OCI-LY7 (cell line): ENCODE measurements at places on chromosomes 2 and 18.

GRCh38 chr2:238667639-238668038 is 180.2 kb upstream of the TWIST2 start:
- no peak for DNase-seq

DNA sequence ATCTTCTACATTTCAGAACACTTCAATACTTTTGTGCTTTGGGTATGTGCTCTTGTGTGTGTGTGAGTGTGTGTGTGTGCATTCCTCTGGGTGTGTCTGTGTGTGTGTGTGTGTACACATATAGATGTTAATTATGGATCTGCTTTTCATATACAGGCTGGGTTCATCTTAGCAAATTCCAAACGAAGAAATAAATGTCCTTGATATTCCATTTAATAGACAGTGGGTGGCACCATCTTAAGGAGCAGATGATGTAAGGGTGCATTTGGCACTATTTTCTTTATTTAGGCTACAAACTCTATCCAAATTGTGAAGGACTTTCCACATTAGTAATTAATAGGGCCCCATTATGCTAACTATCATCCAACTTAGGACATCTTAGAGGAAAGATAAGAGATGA is 425.8 kb upstream of the POU3F3 start:
- DNase-seq: no peak

- DNase-seq: peak; percentile 53
Observed at GRCh38 chr2:173286153-173286809, 68.4 kb upstream of the CDCA7 start.

- DNase-seq: no peak
Observed at GRCh38 chr2:37599688-37600525, 71.5 kb downstream of the CDC42EP3 start.

- DNase-seq: no peak
Observed at GRCh38 chr2:16100006-16100405, 159.7 kb downstream of the MYCN start.

- no peak for DNase-seq
Observed at GRCh38 chr18:23306822-23307221, 146.3 kb upstream of the RIOK3 start.

- peak; percentile 60 for DNase-seq
Observed at GRCh38 chr2:173990970-173991819, 26.0 kb upstream of the SP3 start.

DNA sequence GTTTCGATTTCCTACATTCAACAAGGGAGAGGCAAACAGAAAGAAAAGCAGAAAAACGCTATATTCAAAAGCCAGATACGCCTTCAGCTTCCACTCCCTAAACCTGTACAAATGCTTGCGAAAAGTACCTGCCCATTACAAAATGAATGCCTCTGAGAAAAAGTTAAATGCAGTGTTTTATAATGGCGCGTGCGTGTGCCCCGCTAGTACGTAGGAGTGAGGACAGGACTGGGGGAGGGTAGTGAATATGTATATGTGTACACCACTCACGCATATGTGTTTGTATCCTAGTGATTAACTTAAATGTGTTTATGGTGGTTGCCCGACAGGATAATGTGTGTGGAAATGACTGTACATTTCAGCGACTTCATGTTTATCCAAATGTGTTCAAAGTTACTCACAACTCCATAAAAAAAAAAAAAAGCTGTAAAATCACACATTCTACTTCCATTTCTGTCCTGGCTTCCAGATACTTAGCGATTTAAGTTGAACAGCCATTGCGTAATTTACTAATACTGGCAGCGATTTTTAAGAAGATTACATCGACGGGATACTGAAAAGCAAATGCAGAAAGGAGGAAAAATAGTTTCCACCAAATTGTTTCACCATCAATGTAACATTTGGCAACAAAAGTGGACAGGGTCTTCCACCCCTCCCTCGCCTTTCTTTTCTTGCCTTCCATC is 1.3 kb downstream of the NEUROD1 start:
- no peak for DNase-seq

DNA sequence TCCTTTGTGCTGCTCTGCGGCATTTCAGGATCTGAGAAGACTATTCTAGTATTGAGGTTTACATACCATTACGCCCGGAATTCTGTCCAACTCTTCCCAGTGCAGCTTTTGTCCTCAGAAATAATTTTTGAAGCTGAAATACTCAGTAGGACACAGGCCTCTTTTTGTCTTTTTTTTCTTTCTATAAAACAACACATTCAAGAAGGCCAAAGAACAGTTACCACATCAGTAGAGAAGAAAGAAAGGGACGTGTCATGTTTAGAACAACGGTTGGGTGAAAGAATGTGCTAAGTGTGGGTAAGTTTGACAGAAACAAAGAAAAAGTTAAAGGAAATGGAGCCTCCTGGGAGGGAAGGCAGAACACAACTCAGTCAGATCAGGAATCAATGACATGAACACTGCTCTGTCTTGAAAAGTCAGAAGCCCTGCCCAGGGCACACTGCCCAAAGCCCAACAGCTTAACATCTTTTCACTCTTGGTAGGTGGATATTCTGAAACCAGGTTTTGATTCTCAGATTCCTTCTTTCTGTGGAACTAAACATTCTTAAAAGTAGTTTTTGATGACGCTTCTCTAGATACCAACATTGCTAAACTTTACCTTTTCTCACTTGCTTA is 198.6 kb upstream of the CWC22 start:
- DNase-seq: no peak

DNA sequence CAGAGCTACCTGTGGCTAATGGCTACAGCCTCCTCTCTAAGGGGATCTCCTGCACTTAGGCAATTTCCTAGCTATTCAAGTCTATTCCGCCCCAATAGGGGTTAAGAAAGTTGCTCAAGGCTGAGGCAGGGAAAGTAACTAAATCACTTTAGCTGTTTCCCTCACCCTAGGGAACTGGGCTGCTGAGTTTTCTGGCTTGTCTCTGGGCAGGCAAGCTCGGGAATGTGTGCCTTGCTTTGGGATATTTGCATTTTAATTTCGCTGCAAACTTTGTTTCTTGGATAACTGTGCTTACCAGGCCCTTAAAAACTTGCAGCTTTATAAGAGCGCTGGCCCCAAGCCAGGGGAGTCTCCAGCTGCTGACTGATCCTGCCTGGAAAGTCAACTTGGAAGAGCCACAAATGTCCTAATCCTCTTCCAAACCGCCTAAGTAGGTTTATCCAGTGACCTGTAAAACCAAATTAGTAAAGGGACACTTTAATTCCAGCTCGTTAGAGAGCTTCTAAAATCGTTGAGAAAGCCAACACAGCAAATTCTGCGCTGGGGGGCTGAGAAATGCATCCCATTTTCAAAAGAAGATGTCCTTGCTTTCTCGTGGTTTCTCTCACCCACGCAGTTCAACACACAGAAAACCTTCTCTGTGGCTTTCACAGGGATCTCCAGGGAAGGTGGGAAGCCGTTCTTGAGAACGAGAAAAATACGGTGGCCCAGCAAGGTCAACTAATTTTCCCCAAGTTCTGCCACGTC is 59.5 kb upstream of the SP3 start:
- no peak for DNase-seq

- DNase-seq: no peak
Observed at GRCh38 chr18:73782405-73782804, 365.2 kb downstream of the FBXO15 start.

GRCh38 chr2:28193630-28194403 is 198.8 kb upstream of the FOSL2 start:
- DNase-seq: no peak

- DNase-seq: no peak
Observed at GRCh38 chr2:5057891-5058351, 634.3 kb upstream of the SOX11 start.

DNA sequence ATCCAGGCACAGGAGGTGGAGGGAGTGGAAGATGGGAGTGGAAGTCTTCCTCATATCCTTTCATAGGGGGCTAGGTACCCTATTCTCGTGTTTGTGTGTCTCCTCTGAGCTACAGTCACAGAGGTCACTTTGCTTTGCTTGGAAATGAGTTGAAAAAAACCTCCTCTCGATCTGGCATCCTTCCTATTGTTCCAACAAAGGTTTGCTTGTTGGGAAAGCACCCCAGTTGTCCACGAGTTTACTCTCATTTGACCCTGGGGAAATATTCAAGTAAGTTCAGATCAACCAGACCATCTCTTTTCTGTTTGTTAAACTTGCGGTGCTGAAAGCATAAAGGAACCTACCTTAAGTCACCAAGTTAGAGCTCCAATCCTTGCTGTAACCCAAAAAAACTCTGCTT is 59.3 kb downstream of the ARHGEF33 start:
- no peak for DNase-seq

- DNase-seq: no peak
Observed at GRCh38 chr2:98473995-98474780, 29.5 kb downstream of the INPP4A start.

DNA sequence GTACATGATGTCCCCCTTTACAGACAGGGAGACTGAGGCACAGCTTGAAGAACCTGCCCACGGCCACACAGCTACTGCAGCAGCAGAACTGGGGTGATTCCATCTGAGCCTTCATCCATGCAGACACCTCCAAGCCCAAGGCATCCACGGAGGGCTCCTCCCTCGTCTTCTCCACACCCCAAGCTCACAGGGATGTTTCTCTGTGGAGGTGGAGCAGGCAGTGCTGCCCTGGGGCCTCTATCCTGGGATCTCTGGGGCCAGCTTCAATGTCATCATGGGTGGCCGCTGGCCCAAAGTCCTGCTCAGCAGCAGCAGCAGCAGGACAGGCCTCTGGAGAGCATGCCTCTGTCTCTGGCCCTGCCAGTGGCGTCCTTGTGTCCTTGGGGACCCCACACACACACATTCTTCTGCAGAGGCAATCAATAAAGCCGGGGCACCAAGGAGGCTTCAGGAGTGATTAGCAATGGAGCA is 31.2 kb downstream of the ADI1 start:
- DNase-seq: no peak

DNA sequence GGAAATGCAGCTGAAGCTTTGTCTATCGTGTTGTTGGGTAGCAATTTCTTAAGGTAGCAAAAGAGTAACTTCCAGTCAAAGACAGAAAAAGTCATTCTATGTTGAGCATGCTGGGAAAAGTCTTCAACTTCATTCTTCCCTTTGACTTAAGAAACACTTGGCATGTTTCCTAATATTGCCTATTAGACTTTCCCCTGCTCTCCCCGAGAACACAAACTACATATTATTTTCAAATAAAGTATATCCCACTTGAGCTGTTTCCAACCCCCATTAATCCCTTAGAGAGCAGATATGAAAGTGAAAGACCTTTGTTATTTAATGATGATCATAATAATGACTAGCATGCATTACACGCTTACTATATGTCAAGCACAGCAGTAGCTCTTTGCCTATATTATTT is 136.0 kb upstream of the SPOPL start:
- no peak for DNase-seq

GRCh38 chr2:23427976-23428375 is 43.0 kb downstream of the KLHL29 start:
- DNase-seq: no peak

GRCh38 chr2:167484875-167485274 is 596.6 kb downstream of the XIRP2 start:
- no peak for DNase-seq

DNA sequence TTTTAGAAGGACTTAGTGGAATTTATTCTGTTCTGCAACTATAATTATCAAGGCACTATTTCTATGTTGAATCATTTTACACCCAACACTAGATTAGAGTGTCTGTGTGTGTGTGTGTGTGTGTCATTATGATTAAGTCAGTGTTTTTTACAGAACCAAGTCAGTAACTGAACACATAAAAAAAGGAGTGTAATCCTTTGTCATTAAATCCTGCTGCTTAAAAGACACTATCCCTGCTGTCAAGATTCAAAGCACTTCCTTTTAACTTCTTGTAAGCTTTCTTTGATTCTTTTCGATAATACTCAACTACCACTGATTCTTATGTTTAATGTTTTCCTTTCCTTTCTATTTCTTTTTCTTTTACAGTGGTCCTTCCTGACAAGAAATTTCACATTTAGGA is 306.7 kb downstream of the ZNF804A start:
- DNase-seq: no peak

GRCh38 chr18:63994783-63995399 is 25.0 kb downstream of the SERPINB8 start:
- peak; percentile 23 for DNase-seq

GRCh38 chr18:12443551-12443950 is 35.8 kb downstream of the PRELID3A start:
- no peak for DNase-seq

- DNase-seq: no peak
Observed at GRCh38 chr2:123085484-123085883, 939.6 kb upstream of the CNTNAP5 start.

- DNase-seq: no peak
Observed at GRCh38 chr2:120313695-120314615, 32.0 kb upstream of the INHBB start.

- no peak for DNase-seq
Observed at GRCh38 chr2:20065885-20066602, 14.6 kb upstream of the LAPTM4A start.

DNA sequence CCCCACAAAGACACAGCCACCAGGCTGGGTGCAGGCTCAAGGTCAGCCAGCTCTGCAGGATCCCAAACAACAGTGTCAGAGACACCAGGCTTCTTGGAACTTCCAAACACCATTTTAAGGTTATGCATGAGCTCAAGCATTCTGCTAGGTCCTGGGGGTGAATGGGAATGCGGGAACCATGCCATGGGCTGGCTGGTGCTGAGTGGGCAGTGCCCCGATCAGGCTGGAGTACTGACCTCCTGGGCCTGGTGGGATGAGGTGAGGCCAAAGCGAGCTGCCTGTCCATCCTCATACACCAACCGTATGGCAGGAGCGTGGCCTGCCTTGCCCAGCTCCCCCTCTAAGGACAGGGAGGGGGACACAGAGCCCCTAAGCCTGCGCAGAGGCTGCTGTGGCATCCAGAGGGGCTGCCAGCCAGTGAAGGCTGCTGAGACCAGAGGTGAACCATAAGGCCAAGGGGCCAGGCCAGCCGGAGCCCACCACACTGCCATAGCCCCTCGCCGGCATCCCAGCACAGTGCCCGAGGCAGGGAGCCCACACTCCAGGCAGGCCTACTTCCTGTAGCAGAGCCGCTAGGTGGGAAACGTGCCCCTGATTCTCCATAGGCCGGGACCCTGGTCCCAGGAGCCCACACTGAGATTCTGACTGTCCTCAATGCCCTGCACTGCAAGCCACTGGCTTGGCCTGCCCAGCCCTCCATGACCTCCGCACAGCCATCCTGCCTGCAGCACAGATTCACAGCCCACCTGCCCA is 135.0 kb downstream of the HDAC4 start:
- DNase-seq: no peak

- DNase-seq: no peak
Observed at GRCh38 chr2:160165081-160165480, 35.0 kb downstream of the ITGB6 start.

DNA sequence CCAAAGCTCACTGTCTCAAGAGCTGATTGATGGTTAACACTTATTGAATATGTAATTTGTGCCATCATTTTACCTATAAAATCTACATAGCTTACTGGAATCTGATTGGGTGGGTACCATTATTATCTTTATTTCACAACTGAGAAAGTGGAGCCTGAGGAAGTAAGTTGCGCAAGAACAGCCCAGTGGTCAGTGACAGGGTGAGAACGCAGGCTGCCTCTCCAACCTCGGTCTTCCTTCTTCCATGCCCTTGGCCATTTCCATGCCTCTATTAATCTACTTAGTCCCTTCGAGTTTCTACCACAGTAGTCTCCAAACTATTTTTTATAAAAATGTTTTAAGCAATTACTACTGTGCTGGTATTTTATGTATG is 390.9 kb upstream of the VWC2L start:
- DNase-seq: no peak
